ENCODE measurements at places on chromosomes 12 and 14.

DNA sequence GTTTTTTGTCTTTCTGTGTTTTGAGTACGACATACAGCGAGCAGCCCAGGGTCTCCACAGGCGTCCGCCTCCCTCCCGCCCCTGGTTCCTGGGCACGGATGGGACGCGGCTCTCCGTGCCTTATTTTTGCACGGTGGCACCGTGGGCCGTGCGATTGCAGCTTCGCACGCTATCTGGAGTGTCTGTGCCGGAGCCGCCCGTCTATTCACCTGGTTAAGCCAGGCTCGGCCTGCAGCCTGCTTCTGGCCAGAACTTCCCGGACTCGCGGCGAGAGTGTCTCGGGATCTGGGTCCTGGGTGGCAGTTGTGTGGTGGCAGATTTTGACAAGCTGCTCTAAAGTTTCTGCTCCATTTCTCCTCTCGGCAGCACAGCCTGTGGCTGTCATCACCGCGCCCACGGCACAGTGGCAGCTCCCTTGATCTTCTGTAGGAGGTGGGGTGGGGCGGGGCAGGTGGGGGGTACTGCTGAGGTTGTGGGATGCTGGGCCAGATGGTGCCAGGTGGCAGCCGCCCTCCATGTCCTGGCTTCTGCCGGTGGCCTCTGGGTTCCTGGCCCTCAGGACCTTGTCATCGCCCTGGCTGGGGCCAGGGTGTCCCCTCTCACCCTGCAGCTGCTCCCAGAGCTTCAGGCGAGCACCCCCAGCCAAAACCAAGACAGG lies 2.9 kb downstream of the MMP17 start:
- DNase-seq, result no peak

DNA sequence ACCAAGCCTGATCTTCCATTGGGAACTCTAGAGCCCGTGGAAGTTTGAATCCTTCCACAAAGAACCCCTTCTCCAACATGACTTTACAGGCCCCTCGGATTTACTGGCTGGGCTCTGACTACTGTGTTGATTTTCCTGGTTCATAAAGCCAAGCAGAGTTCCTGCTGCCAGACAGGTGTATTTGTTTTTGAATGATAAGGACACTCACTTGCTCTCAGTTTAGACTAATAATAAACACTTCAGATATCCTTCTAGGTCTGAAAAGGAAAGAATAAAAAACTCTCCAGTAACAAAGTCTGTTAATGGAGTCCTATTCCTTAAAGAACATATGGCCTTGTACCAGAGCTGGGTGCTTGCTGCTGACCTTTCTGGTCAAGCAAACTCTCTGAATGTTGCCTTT lies 31.0 kb downstream of the SIX1 start:
- no peak for DNase-seq

DNA sequence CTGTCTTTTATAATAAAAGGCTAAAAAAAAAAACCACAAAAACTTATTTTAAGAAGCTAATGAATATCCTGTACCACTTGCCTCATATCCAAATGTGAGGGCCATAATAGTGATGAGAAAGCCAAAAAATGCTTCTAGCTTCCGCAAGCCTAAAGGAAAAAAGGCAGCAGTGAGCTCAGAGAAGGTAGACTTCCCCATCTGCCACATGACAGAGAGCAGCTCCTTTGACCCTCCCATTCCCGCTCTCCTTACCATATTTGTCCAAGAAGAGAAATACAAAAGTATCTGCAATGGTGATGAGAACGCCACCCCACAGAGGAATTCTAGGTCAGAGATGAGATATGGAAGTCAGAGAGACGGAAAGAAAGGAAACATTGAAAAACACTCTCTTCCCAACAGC lies 27.1 kb downstream of the SLC11A2 start:
- DNase-seq, result no peak

- no peak for DNase-seq
Measured at GRCh38 chr14:85688006-85688405, 158.1 kb downstream of the FLRT2 start.

DNA sequence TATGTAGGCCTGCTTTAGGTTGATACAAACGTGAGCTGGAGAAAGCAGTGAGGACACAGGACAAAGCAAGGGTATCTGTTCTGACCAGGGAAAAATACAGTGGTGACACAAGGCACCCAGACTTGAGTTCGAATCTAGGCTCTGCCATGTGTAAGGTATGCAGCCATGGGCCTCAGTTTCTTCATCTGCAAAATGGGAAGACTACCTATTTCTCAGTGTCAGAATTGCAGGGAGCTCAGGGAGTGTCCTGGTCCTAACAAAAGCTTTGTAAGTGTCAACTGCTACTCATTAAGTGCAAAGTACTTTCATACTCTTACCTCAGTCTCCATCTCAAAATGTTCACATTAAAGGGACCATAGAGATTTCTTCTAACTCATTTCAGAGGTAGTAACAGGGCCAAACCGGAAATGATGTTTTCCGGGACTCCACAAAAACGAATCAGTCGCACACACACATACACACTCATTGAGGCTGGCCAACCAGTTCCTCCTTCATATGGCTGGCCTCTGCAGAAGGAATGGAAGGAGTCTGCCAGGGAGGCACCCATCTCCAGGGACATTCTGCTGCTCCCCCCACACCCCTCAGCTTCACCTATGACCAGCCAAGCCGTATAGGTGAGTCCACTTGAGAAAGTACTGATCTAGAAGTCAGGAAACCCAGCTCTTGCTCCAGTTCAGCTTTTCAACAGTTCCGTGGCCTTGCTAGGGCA lies 7.8 kb downstream of the CTDSP2 start:
- no peak for DNase-seq

- no peak for DNase-seq
Measured at GRCh38 chr12:106288494-106289195, 13.9 kb upstream of the TCP11L2 start.

DNA sequence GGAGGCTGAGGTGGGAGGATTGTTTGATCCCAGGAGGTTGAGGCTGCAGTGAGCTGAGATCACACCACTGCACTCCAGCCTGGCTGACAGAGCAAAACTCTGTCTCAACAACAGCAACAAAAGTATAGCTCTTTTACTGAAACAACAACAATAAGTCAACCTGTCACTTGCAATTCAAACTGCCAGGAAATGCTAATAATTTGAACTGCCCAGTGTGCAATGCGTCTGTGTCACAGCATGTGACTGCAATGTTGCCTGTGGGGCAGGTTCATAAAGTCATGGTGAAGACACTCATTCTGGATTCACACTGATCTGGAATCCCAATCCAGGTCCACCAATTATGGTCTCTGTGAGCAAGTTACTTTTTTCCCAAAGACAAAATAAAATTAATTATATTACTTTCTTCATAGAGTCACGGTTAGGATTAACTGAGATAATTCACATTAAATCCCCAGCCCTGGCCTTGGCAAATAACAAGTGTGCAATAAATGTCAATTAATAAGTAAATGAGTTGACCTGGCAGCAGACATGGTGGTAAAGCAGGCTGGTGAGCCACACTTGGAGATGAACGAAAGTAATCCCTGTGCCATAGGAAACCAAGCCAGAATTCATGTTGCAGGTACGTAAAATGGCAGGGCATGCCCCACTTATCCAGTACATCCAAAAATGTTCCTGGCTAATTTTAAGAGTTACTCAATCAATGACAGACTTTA lies 89.1 kb upstream of the CPSF6 start:
- DNase-seq, result no peak

GRCh38 chr12:34607520-34608195 lies 585.4 kb downstream of the ALG10 start:
- no peak for DNase-seq

DNA sequence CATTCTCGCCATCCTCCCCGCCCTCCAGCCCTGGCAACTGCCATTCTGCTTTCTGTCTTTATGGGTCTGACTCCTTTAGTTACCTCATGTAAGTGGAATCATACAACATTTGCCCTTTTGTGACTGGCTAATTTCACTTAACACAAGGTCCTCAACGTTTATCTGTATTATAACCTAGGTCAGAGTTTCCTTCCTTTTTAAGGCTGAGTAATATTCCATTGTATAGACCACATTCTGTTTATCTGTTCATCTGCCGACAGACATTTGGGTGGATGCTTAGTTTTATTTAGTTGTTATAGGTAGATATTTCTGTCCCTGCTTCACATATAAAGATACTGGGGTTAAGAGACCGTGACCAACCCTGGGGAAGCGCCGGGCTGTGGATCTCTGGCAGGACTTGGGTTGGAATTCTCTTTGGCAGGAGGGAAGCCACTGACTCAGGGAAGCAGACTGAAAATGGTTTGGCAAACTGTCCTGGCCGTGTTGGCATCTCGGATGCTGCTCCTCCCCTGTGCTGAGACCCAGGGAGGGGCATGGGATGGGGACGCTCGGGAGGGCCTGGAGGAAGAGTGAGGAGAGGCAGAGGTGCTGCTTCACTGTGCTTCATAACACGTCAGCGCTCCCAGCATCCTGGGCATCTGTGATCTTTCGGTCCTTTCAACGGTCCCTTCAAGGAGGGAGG lies 38.9 kb downstream of the TEAD4 start:
- DNase-seq, result no peak

GRCh38 chr14:51201890-51202289 lies 38.2 kb upstream of the TMX1 start:
- DNase-seq, result no peak

DNA sequence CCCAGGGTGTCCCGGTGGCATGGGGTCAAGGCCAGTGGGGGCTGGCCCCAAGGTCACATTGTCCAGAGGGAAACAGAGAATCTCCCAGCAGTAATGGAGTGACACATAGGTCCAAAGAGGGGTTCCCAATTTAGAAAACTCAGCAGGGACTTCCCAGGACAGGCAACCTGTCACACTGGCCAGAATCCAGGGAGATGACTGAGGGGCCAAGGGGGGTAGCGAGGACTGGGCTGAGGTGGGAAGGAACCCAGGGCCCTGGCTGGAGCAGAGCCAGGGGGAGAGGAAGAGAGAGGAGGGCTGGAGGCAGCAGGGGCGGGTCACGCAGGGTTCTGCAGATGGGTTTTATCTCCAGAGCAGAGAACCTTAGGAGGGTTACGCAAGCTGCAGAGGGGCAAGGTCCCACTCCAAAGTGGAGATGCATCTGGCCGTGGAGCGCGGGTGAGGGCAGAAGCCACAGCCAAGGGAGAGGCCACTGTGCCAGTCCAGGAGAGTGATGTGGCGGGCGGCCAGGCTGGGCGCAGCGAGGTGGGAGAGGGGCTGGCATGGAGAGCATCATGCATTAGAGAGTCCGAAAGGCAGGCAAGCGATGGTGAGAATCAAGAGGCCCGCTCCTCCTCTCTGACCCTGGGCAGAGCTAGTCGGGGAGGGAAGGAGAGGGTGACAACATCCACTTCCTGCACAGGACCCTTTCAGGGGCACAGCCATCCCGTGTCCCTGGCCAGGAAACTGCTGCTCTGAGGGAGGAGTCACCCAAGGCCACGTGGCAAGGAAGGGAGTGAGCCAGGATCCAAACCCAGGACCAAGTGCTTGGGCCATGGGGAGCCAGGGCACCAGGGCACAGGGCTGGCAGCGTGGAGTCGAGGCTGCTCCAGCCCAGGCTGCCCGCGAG lies 29.0 kb downstream of the NCOR2 start:
- DNase-seq, result no peak

- no peak for DNase-seq
Measured at GRCh38 chr14:81222691-81223090, 1.9 kb upstream of the GTF2A1 start.

GRCh38 chr12:40688085-40688725 lies 4.0 kb upstream of the CNTN1 start:
- no peak for DNase-seq

DNA sequence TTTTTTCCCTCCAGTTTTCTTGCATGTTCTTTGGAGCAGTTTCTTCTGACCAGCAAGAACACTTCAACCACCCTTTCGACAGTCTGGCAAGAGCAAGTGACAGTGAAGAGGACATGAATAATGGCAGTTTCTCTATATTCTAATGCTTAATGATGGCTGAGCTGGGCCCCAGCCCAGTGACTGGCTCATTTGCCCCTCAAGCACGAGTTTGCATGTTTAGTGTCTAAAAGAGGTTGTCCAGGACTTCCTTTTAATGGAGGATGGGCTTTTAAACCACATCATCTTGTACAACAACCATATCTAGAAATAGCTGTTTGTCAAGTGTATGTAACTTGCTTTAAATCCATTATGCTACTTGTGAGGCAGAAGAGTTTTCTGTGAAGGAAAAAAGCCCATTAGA lies 28.4 kb downstream of the RAD9B start:
- DNase-seq, result no peak

DNA sequence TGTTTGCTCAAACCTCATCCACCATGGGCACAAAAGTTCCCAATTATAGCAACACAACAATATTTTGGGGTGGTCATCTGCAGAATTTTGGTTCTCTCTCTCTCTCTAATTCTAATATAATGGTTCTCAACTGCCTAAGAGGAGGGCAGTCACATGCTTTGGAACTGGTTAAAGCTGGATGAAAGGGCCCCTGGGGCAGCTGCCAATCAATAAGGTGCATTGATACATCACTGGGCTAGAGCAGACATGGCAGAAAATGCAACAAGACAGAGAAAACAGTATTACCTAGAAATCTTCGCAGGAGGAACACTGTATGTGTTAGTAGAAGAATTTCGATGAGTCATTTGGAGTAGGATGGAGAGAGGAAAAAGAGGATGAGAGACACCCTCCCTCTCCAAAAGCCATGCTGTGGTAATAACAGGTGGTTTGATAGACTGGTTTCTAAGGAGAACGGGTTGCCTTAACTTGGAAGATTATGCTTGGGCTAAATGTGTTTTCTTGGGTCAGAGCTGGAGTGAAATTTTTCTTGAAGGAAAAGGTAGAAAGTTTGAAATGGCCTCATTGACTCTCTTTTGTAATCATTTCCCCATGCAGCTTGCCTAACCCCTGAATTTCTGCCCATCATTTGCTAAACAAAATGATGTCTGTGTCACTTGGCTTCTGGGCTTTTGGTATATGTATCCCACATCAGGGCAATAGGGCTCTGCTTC lies 67.1 kb upstream of the HIF1A start:
- DNase-seq, result no peak

GRCh38 chr12:88763536-88764100 lies 183.3 kb upstream of the KITLG start:
- no peak for DNase-seq

- DNase-seq, result no peak
Measured at GRCh38 chr12:124025661-124026060, 52.6 kb downstream of the ZNF664 start.

DNA sequence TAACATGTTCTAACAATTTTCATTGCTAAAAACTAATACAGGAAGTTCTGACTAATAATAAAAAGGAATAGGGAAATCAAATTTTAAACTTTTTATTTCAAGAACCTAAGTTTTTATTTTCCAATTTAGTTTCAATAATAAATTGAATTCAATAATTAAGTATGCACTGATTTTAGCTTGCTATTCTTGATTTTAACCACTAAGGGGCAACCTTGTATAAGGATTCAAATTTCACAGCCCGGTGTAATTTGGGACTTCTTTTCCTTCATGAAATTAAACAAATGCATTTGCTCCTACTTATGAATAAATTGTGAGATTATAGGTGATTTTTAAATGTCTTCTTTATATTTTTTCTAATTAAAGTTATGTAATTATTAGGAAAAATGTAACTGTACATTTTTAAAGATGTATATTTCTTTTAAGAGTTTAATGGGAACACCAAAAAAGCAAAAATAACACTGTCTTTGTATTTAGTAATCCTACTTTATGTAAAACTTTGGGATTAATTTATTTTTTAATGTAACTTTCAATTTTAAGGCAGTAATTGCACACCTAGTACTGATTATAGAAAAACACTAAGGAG lies 241.4 kb upstream of the PDZRN4 start:
- DNase-seq, result peak; percentile 31

GRCh38 chr12:111673503-111673902 lies 12.3 kb downstream of the BRAP start:
- no peak for DNase-seq

GRCh38 chr12:91108196-91108755 lies 3.0 kb downstream of the LUM start:
- no peak for DNase-seq

- no peak for DNase-seq
Measured at GRCh38 chr12:129964300-129964699, 60.5 kb upstream of the TMEM132D start.
